ENCODE measurements at places on chromosomes 2 and 18.

- DNase-seq = no peak
These were observed 54.3 kb upstream of the ITGA6 start for GRCh38 chr2:172373076-172373475.

DNA sequence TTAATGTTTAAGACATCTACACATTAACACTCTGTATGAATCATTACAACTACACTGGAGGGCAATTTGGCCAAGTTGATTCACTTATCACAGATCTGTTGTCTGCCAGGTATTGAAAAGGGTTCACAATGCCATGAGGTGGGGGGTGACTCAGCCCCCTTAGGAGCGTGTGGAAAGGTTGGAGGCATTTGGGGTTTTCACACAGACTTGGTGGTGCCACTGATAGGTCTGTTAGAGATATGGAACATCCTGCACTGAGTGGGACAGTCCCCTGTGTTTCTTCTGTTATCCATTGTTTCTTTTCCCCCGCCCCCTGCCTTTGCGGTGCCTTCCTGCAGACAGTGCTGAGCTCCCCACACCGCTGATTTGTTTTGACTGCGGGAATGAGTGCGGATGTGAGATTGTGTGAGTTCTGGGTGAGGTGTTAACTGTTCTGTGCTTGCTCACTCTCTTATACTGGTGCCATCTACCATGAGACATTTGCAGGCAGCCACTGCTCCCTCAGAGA is 9.3 kb upstream of the TSN start:
- no peak for DNase-seq

DNA sequence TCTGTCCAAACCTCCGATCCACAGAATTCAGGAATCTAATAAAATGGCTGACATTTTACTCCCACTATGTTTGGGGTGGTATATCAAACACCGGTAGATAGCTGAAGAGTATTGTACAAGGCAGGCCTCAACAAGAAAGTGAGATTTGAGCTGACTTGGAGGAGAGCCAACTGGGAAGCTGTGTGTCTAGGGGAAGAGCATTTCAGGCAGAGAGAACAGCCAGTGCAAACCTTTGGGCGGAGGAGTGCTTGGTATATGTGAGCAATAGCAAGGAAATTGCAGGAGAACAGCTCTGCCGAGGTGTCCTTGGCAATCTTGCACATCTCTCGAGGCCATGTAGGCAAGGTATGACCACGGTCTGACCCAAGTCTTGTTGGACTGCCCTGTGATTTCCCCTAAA is 1.8 kb upstream of the MERTK start:
- DNase-seq = no peak

DNA sequence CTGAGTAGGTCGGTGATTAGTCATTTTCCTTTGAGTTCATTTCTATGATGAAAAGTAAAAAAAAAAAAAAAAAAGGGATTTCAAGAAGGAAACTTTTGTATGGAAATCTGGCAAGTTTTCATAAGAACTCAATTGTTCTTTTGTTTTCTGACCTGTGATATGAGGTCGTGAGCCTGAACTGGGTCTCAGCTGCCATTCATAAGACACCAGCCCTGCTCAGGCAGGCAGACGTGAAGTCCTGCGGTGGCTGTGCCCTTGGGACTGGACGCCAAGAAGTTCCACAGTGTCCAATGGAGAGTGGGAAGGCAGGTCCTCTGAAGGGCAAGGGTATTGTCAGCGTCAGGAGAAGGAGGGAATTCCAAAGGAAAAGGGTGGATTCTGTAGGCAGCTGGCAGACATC is 183.9 kb downstream of the NCK2 start:
- no peak for DNase-seq

GRCh38 chr18:58992301-58993231 is 127.9 kb downstream of the ZNF532 start:
- DNase-seq = no peak

Measured in upper lobe of left lung (tissue), 6 donors.